ENCODE measurements at places on chromosomes 12 and 14.
A peak's percentile ranks its signal among the peaks of the same experiment; 100 is the strongest.

- DNase-seq = no peak
Observed at GRCh38 chr12:30795410-30796312, 40.9 kb upstream of the CAPRIN2 start.

DNA sequence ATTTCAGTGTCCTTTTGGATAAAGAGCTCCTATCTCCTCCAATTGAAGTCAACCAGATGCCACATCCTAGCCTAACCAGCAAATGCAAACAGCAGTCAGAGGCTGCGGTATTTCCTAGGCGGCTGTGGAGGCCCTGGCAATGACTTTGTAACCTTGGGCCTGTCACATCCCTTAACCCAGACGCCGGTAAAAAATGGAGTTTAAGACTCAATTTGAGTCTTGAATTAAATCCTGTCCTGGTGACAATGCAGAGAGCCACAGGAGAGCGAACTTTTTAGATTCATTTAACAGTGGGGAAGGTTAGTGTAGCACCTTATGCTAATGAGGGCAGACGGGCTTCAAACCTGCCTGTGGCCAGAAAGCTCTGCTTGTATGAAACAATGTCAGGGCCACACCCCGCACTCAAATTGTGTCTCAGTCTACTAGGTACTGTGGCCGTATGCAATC lies 1.3 kb downstream of the C12orf75 start:
- DNase-seq = no peak

DNA sequence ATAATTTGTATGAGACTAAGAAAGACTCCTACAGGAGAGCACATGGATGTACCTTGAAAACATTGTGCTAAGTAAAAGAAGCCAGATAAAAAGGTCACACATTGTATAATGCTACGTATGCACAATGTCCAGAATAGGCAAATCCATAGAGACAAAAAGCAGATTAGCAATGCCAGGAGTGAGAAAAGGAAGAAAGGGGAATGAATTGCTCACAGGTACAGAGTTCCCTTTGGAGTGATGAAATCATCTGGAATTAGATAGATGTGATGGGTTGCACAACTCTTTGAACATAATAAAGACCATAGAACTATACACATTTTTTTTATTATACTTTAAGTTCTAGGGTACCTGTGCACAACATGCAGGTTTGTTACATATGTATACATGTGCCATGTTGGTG lies 1218.9 kb upstream of the TMEM132C start:
- no peak for DNase-seq

DNA sequence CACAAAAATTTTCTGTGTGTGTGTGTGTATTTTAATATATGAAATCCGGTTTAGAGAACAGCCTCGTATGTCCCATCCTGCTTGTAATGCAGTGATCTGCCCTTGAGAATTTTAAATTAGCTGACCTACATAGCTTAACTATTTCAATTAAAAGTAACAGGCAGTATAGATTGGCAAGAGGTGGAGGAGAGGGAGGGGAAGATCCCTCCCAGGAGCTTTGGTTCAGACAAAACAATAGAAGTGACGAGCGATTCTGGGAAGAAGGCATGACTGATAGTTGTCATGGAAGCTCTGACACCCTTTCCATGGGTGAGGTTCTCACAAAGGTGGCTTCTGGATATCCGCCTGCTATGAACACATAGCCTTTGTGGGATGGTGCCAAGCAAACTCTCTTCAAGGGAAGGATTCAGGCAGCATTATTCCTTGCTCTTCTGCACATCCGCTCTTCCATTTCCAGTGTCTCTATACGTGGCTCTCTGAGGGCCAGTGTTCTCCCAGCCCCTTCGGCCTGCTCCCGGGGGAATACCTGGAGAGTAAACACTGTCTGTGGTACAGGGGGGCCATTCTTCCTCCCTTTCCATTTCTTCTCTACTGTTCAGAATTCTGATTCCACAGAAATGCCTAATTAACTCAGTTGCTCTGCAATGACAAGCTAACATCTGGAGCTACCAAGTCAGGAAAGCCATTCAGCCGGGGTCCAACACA lies 182.0 kb downstream of the CACNA1C start:
- no peak for DNase-seq

GRCh38 chr12:18224745-18225144 lies 36.6 kb upstream of the PIK3C2G start:
- DNase-seq = no peak

GRCh38 chr14:72766296-72766695 lies 127.6 kb downstream of the DPF3 start:
- no peak for DNase-seq

DNA sequence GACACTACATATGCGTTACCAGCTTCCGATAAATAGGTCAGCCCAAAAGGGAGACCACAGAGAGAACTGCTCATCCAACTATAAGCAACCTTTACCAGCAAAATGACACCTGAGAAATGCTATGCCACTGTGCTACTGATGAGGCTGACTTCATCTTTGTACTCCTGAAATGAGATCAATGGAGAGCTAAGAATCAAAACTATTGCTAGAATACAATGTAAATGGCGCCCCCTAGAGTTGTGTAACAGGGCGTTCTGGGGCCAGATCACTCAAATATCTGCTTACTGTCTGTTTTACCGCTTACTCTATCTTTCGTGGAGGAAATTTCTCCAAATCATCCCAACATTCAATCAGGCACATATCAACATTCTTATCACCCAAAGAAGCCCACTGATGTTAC lies 4.6 kb downstream of the ZNF384 start:
- DNase-seq = no peak

- DNase-seq = no peak
Observed at GRCh38 chr12:106764738-106765137, 9.7 kb upstream of the RIC8B start.

- DNase-seq = no peak
Observed at GRCh38 chr12:132550014-132550802, 60.2 kb downstream of the LRCOL1 start.

DNA sequence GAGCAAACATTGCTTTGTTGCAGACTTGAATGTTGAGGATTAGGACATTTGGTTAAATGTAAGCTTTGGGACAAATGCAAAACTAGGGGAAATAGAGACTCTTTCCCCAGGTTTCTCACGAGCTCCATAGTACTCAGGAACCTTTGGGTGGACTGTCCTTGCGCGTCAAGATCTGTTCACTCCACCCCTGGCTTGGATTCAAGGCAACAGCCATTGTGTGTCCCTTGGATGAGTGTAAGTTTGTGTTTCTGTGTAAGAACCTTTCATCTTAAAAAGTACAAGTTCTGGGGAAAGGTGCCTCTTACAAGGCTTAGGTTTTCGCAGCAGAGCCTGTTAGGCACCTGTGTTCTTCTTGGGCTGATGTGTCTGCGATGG lies 3.7 kb downstream of the SUSD6 start:
- no peak for DNase-seq

- DNase-seq = peak; percentile 77
Observed at GRCh38 chr14:70972107-70972976, 65.1 kb downstream of the PCNX1 start.

DNA sequence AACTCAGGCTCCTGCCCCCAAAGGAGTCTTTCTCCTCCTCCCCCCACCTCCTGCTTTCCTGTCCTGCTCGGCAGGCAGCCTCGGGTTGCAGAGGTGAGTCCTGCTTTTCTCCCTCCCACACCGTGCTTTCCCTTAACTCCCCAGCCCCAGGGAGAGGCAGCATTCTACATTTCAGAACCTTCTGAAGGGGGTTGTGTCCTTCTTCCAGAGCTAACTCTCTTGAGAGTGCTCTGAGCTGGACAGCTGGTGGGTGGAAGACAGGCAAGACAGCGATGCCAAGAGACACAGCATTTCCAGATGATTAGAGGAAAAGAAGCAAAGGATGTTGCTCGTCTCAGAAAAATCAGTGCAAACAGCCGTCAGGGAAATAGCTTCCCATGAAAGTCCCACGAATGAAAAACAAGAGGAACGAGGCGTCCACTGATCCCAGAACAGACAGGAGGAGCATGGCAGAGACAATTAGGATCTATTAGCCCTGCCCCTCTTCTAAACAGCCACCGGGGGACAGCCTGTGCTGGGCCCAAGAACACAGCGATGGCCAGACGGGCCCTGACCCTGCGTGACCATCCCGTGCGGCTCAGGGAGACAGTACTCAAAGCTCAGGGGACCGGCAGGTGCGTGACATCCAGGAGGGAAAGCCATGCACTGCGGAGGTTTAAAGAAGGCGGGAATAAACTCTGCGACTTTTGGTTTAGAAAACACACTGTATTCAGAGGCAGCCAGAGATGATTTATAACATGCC lies 216.5 kb upstream of the RTL1 start:
- DNase-seq = no peak

DNA sequence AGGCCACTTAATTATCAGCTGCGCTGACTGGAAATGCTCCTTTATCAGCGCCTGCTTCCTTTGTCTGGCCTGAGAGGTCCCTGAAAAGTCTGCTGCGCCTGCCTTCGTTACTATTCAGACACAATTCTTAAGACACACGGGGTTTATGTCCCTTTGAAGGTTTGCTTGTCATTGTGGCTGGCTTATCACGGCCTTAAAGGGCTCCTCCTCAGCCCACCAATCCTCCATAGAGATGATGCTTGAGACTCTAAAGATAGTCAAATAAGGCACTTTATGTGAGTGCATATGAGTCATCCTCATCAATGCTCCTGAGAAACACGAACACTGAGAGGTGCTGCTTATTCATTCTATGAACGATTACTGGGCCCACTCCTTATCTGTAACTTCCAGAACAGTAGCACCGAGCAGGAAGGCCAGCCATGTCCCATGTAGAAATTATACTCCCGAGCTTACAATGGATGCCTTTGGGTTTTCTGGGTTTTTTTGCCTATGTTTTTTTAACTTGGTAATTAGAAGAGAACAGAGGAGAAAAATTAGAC lies 1268.2 kb upstream of the TMEM132C start:
- DNase-seq = no peak

- DNase-seq = no peak
Observed at GRCh38 chr12:95857156-95857555, 1.6 kb upstream of the SNRPF start.

- no peak for DNase-seq
Observed at GRCh38 chr14:24274101-24274543, 2.7 kb upstream of the RABGGTA start.

GRCh38 chr14:69287098-69288010 lies 27.4 kb downstream of the GALNT16 start:
- DNase-seq = no peak

DNA sequence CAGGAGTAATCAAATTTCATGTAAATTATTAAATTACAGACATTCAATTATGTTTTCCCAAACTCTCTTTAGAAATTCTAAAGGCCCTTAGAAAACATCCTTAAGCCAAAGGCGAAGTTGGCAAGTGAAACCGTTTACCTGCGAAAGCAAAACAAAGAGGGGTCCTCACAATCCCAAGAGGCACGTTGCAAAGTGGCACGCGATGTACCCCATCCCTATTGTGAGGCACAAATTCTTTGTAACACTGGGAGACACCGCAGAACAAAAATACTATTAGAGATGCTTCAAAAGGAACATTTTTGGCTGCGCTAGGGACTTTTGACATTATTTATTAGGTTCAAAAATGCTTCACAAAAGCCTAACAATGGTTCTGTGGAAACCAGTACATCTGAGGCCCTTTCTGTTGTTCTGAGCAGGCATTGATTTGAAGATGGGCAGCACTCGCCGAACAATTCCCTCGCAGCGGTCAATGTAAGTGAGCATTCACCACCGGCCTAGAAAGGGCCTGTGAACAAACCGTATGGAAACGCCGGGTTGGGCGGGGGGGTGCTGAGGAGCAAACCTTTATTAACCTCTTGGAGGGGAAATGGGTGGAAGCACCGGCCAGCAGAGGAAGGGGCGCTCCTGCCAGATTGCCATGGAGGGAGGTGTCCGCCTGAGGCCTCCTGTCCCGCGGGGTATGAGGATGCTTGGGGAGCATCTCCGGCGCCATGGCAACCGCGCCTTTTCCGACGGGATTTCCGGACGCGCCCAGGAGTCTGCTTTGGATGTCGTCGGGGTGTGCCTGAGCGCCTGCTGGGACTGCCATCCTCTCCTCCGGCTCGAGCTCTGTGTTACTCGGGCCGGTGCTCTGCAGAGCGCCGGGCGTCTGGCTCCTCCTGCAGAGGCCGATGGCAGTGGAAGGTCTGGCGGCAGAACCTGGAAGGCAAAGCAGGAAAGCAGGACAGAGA lies 193.9 kb downstream of the C12orf42 start:
- no peak for DNase-seq

- DNase-seq = no peak
Observed at GRCh38 chr14:68094752-68095151, 275.2 kb downstream of the RAD51B start.

DNA sequence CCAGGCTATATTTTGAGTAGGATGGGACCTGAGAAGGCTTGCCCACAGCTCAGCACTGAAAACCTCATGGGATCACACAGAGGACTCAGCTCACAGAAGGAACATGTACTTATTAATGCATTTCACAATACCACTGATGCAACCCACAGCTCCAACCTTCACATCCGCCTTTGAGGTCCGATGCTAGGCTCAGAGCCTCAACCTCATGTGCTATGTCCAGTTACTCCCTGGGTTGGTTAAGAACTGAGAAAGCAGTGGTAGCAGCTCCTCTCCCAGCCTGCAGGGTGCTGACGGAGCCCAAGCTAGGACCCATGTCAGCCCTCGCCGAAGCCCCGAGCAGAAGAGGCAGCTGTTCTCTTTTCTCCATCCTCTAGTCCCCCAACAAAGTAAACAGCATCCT lies 52.9 kb downstream of the SPTB start:
- DNase-seq = no peak

- peak; percentile 60 for DNase-seq
Observed at GRCh38 chr12:63826006-63826585, 18.4 kb upstream of the SRGAP1 start.

DNA sequence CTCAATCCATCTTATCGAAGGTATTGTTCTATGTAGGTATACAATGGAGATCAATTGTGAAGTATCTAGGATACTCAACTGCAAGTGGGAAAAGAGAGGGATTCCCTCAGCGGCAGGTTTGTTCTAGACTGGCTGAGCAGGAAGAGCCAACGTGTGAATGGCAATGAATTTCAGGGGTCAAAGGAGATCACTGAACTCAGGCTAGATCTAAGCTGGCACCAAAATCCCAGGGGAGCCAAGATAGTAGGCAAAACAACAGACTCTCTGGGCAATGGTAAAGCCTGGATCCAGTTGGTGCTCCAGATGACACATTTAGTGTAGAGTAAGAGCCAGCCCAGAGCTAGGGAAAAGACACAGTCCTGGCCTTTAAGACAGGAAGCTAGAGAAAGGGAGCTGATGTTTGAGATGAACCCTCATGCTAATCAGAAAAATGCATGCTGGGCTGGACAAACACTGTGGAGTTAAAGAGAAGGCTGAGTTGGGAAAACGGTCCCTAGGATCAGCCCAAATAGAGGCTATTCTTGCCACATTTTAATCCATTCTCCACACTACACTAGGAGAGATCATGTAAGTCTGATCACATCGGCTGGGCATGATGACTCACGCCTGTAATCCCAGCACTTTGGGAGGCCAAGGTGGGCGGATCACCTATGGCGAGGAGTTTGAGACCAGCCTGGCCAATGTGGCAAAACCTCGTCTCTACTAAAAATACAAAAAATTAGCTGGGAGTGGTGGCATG lies 45.6 kb downstream of the EFCAB11 start:
- no peak for DNase-seq

All from glomerular endothelial cell (primary cell).